Activated T-helper 1 cell treated with anti-CD3 and anti-CD28 coated beads, Interleukin-12 subunit alpha, Interleukin-12 subunit beta, Interleukin-2, Interleukin-4 antibody, amounts not matched to agents 30 ng/mL and 10 ng/mL and 1 ng/mL, durations not matched to agents 14 hours and 24 hours and 36 hours (primary cell): ENCODE measurements at places on chromosomes 4 and X. TPM values are rescaled to one million over a fixed set of nuclear protein-coding genes. Genes with fewer than 3 reads are reported as not detected.
A peak's percentile ranks its signal among the peaks of the same experiment; 100 is the strongest.

DNA sequence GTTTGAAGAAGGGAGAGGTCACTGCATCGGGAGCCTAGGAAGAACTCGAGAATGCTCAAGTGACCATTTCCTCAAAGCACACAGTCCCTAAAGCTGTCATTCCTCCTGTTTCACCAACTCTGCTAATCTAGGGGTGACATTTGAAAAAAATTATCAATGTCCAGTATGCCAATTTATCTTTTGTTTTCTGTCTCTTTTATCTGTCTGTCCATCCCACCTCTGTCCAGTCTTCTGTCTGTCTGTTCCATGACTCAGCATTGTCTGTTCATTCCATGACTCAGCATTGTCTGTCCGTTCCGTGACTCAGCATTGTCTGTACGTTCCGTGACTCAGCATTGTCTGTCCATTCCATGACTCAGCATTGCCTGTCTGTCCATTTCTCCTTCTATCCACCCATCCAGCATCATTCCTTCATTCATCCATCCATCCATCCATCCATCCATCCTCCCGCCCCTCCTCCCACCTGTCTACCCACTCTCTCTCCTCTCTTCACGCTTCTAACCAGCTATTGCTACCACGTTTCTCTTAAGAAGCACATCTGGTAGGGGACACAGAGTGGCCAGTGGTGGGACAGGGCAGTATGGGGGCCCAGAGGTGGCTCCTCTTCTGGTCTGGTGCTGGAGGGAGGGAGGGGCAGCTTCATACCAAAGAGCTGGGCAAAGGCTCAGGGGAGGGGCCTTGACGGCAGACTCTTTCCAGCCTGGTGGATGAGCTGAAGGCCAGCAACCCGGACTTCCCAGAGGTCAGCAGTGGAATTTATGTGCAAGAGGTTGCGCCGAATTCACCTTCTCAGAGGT, 34.1 kb downstream of the HTRA3 start:
- peak overlapping the region; percentile 31 for H3K4me3 ChIP-seq
- DNase-seq = no peak
- peak overlapping the region; percentile 69 for H3K27ac ChIP-seq
- no peaks in the 10 kb centered on the region for H3K36me3 ChIP-seq

- no peaks in the 10 kb centered on the region for H3K36me3 ChIP-seq
- no peak overlapping the region for H3K27ac ChIP-seq
- no peaks in the 10 kb centered on the region for H3K4me1 ChIP-seq
- no peak for DNase-seq
Measured at GRCh38 chrX:30141966-30142365, 73.4 kb upstream of the MAGEB2 start.

TMSB15C gene
- 3.4 and 4.3 TPM in 2 replicates for total RNA-seq

DNA sequence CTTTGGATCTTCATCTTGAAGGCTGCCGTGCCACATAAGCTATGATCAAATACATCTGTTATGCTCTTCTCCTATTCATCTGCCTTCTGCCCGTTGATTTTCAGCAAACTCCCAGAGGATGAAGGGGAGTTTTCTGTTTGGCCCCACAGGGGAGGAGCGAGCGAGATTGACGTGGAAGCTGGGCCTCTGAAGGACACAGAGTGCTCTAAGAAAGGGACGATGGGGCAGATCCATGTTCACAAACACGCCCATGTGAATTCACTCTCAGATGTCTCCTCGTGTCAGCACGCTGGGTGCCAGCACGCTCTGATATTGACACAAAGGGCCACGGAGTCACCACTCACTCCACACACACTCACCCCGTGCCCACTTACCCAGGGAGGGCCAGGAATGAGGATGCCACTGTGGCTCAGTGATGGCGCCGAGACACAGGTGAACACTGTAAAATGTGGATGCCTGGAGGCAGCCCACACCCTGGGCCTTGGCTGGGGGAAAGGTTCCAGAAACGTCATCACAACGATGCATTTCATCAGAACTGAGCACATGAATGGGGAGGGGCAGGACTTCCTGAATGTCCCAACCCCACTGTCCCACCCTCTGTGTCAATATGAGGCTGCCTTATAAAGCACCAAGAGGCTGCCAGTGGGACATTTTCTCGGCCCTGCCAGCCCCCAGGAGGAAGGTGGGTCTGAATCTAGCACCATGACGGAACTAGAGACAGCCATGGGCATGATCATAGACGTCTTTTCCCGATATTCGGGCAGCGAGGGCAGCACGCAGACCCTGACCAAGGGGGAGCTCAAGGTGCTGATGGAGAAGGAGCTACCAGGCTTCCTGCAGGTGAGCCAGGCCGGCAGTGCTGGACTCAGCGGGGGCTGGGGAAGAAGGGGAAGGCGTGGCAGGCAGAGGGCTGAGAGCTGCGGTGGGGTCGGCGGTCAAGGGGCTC, at the start of gene S100P:
TSS of gene S100P (plus strand) at position 648 of the 946 bp plus-strand sequence. CDS start at position 703, 55 bp downstream.
- H3K27ac ChIP-seq = peak within 1 kb of the TSS; percentile 94
- H3K4me3 ChIP-seq = peak within 1 kb of the TSS; percentile 60
- peaks cover 83% of the 10 kb centered on the region for H3K4me1 ChIP-seq
- DNase-seq = no peak
- no peaks in the 10 kb centered on the region for H3K27me3 ChIP-seq
- peaks cover 2% of the 10 kb centered on the region for H3K36me3 ChIP-seq

GABRB1 gene
- not detected in 2 replicates for total RNA-seq
